ENCODE measurements at places on chromosomes 3 and 15.

GRCh38 chr3:136708333-136708985, 43.7 kb downstream of the STAG1 start:
- no peak for DNase-seq

- DNase-seq, result peak; percentile 53
These were observed 2.7 kb downstream of the ADAMTS7 start for GRCh38 chr15:78808550-78808949.

DNA sequence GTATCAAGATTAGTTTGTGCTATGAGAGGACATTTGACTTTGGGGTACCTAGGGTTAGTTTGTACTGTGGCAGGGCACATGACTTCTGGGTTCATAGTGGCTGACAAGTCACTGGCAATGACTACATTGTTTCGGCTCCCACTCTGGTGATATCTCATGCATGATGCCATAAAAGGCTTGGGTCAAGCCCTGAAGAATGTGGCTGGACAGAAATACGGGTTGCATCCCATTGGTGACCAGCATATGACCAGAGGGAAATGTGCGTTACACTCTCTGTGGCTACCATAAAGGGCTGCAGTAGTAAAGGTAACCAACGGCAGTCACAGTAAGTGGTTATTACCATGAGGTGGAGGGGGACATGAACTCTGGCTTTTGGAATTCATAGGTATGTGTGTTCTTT, 18.4 kb downstream of the THOC7 start:
- DNase-seq, result no peak

- no peak for DNase-seq
These were observed 856.2 kb downstream of the TUSC7 start for GRCh38 chr3:117565777-117566176.

DNA sequence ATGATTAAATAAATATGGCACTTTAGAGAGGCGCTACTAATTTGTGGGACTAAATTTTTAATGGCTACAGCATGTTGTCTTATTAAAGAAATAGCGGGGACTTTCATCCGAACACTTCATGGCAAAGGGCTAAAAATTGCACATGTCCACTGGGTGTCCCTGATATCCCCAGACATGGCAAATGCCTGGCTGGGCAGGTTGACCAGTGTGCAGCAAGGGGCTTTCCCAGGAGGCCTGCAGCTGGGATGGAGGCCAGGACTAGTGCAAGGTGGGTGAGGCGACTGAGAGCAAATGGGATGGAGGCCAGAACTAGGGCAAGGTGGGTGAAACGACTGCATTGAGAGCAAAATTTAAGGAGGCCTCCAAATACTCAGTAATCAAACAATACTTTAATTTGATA, 167.4 kb upstream of the SMAD3 start:
- DNase-seq, result no peak

DNA sequence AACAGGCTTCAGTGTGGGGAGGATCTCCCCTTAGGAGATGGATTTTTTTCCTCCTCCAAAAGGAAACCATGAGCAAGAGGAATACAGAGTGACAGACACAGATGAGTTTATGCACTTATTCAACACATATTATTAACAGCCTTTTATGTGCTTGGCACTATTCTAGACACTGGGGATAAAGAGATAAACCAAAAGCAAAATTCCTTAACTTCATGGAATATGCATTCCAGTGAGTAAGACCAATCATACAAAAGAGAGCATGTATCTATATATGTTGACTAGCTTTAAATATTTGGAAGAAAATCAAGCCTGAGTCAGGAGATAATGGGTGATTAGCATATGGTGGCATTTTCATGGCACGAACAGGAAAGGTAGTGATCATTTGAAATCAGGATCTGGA, 284.4 kb upstream of the RASGRP1 start:
- DNase-seq, result no peak

DNA sequence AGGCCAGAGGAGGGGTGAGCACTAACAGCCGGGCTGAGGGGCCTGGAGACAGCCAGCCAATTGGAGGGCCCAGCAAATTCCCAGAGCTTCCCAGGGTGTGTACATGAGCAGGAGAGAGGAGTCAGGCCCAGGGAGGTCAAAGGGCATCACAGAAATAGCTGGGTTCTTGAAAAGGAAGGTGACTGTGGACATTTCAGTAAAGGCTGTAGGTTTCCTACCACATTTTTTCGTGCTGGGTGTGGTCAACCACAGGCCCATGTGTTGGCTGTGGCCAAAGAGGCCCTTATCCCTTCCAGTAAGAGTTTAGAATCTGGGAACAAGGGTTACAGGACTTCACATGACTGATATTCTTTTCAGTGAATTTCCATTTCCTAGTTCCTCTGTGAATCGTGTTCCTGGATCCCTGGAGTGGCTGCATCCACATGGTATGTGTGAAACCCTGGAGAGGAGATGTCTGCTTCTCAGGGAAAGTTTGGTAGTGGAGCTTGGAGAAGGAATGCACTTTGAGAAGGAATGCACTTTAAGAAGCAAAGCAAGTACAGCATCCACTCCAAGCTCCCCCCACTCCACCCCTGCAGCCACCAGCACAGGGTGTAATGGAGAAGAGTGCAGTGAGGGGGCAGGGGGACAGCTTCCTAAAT, 73.2 kb upstream of the HEG1 start:
- no peak for DNase-seq

DNA sequence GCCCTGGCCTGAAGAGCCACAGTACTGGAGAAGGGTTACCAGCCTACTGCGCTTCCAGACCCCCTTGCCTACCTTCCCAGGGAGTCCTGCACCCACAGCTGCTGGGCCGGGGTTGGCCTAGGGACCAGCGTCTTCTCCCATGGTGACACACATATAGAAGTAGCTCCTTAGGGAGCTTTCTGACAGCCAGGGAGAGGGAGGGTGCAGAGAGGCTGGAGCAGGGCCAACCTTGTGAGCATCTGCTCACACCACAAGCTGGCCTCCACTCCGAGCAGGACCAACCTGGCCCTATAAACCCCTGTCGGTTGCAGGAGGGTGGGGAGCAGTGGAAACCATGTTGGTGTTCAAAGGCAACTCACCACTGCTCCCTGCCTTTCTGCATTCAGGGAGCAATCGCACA, 35.2 kb downstream of the SRPRB start:
- no peak for DNase-seq

DNA sequence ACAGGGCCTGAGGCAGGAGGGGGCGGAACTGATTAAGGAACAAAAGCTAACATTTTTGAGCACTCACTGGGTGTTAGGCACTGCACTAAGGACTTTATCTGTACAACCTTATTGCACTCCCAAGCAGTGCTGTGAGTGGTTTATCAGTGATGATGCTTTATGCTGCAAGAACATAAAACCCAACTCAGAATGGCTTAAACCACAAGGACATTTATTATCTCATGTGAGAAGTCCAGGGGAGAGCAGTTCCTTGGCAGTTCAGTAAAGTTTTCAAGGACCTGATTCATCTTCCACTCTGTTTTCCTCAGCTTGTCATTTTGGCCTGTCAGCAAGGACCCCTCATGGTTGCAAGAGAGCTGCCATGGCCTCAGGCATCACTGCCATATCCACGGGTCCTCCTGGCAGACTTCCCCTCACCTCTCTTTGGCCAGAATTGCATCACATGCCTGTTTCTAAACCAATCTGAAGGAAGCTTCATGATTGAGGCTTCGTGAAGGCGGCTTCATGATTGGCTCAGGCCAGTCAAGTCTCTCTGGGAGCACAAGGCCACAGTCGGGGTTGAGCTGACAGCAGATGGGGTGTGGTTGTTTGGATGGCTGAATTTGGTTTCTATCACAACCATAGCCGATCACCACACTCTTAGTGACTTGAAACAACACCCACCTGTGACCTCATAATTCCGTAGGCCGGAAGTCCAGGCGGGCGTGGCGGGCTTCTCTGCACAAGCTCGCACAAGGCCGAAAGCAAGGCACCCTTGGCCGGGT, 15.8 kb downstream of the EFCC1 start:
- DNase-seq, result no peak

GRCh38 chr15:70513819-70514218, 249.5 kb downstream of the UACA start:
- DNase-seq, result no peak

DNA sequence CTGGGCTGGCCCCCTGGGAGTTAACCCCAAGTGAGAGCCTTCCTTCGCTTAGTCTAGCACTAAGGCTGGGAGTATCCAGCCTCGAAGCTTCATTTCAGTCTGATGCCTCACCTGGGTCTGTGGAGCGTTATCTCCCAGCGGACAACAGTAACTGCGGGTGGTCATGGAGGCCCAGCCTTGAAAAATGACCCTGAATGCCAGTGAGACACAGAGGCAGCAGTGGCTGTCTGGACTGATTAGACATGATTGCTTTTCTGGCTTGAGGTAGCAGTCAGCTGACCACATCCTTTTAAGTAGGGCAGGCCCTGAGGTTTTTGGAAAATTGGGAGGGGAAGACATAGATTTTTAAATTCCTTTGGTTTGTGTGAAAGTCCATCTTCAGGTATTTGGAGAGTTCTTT, 28.2 kb upstream of the TRIM59 start:
- DNase-seq, result no peak

DNA sequence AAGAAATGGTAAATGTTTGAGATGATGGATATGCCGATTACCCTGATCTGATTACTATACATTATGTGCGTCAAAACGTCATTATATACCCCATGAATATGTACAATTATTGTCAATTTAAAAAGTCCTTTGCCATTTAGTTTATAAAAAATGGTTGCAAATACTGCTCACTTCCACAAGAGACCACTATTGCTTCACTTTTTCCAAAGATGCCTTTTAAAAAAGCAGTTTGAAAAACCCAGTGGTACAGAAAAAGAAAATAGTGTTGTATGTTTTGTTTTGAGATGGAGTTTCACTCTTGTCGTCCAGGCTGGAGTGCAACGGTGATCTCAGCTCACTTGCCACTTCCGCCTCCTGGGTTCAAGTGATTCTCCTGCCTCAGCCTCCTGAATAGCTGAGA, 39.3 kb downstream of the EDEM1 start:
- DNase-seq, result no peak

- no peak for DNase-seq
These were observed 35.4 kb upstream of the ESYT3 start for GRCh38 chr3:138398791-138399575.

- no peak for DNase-seq
These were observed 219.3 kb upstream of the SLCO3A1 start for GRCh38 chr15:91634179-91634578.

DNA sequence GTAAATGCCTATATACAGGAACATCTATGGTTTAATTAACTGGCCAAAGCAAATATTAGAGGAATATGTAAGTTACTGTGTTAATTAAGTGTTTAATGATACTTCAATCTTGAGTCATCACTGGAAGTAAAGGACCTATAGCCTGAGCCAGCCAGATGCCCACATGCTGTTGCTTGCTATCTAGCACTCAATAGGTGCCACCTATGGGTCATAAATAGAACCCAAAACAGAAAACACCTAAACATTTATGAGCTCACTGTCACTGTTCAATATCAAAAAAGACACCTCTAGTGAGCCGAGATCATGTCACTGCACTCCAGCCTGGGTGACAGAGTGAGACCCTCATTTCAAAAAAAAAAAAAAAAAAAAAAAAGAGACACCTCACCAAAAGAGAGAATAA, 48.4 kb upstream of the IP6K2 start:
- no peak for DNase-seq

DNA sequence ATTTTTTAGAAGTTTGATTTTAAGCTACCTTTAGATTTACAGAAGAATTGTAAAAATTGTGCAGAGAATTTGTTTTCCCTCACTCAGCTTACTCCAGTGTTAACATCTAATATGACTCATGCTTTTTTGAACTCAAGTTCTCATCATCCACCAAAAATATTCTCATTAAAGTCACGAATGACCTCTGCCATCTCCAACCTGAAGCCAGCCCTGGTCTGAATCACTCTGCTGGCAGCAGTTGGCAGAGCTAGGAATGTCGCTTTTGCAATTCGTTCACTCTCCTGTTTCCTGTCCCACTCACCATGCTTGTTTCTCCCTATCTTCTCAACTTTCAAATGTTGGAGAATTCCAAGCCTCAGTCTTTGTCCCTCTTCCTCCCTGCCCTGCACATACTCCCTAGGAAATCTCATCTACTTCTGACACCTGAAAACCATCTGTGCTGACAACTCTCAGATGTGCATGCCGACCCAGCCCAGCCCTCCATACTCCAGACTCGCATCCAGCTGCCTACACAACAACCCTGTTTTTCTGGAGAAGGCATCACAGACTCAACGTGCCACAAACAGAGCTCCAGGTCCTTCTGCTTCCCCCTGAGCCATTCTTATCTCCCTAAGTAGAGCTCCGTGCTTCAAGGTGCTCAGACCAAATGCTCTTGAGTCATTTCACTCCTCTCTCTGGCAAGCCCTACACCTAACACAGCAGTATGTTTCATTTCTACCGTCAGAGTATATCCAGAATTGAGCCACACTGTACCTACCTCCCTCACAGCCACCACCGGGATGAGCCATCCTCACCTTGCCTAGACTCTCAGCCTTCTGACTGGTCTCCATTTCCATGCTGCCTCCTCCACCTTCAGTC, 24.9 kb downstream of the PRR23E start:
- DNase-seq, result no peak

DNA sequence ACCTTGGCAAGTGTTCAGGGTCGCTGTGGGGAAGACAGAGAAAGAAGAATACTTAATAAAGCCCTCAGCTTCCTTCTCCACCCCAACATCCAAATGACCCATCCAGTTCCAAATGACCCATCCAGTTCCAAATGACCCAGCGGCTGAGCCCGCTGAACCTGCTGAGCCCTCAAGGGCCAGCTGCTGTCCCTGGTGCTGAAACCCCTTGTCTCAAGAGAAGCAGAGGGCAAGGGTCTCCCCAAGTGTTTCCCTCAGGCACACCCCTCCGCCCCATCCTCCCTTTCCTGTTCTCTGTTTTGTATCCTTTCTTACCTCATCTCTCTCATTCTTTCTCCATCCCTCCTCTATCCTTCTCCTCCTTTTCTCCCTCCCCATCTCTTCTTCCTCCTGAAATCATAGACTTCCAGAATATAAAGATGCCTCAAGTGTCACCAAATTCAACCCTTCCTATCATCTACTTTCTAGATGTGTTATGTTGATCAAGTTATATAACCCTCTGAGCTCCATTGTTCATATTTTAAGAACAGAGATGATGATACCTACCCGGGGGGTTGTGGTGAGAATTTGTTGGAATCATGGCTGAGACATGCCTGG, 29.0 kb downstream of the CCDC33 start:
- no peak for DNase-seq

DNA sequence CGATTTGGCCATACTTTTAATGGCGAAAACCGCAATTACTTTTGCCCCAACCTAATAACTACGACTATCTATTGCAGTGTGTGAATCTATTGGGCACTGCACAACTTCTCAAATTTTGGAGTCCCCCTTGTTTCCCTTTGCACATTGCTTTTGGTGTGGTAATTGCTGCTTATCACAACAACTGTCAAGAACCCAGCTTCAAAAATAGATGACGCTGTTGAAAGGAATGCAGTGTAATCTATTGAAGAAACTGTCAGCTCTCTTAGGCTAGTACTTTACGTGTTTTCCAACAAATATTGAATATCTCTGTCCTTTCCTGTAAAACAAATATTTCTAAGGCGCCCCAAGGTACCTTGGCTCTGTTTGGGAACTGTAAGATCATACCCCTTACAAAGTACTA, 222.8 kb upstream of the UBE2E2 start:
- no peak for DNase-seq

Measured in GM19239 (cell line).